ENCODE measurements at places on chromosomes 6 and 20.

DNA sequence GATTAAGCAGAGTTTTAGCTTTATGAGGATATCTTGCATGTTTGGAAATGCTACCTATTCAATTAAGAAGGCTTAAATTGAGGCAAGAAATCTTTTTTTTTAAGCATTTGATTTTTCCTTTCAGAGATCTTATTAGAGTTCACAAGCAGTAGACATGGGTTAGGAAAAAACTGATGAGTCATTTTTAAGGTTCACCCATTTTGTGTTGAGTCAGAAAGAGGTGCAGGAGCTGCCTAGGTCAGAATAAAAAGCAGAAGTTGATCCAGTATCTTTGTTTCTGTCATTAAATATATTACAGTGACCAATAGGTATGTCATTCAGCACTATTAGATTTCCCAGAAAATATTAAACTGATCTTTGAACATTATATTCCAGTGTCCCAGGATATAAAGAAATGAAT is 306.8 kb downstream of the LMBRD1 start:
- DNase-seq: no peak

DNA sequence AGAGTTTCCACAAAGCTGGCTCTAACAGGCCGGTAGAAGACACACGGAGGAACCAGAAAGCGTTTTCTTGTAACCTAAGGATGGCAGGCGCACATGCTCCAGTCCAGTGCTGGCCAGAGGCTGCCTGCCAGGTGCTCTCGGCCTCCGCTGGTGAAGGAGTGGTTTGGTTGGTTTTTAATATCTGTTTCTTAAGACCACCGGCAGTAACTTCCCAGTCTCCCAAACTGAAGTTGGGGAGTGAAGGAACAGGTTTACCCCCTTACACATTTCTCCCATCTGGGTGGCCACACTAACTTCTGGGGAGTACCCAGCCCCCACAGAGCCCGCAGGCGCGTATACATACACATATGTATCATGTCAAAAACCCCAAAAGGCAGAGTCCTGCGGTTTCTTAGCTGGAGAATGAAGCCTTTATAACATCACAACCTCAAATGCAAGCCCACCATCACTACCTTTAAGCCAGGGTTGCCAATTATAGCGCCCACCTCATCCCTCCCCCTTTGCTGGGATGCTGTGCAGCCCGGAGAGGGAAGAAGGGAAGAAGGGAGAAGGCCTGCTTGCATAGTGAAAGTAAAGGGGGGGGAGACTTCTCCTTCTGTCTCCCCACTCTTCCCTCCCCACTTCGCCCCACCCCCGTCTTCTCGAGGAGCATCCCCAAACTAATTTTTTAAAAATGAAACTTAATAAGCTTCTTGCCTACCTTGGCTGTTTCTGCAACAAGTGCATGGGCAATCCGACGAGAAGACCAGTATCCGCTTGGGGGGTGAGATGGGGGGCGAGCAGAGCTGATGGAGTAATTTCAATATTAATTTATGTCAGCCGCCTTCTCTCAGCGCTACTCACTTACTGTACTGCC is 1.0 kb downstream of the TRERF1 start:
- no peak for DNase-seq

- DNase-seq: no peak
Observed at GRCh38 chr6:90078513-90079289, 184.4 kb downstream of the GJA10 start.

- no peak for DNase-seq
Observed at GRCh38 chr6:4280031-4280430, 144.7 kb upstream of the ECI2 start.

DNA sequence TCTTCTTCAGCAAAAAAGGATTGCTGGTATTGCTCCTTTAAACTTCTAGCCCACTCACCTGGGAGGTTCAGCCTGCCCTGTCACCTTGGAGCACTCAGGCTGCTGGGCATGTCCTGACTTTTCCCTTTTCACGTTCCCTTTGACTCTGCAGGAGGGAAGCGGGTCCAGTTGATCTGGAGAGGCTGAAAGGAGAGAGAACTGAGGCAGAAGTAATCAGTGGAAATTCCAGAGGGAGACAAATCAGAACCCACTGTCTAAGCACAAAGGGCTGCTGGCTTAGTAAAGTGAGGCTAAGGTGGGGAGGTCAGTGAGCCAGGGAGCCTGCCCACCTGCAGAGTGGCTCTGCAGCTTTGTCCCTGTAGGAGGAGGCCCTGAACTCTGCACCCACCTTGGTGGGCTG is 9.7 kb upstream of the SYNDIG1 start:
- DNase-seq: no peak

DNA sequence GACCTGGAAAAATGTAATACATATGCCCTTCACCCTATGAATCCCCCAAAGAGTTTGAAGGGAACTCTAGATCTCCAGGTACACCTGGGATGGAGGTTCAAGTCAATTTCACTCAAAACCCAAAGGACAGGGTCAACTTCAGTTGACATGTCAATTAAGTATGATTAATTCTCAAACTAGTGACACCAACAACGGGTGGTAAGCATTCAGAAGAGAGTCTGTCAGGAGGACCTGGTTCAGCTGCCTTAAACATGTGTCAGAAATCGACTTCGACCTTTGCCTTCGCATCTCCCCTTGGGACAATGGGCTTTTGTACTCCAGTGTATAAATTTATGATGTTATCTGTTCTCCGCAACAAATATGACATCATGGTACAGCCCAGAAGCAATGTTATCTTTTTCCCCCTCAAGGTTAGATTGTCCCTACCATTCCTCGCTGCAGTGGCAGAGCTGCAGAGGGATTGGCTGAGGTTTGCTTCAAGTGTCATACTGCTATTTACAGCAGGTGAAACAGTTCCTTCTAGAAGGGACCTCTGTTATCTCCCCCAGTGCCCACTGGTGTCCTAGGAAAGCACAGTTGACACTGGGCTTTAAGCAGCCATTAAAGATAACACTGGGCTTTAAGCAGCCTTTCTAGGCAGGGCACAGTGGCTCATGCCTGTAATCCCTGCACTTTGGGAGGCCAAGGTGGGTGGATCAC is 94.7 kb upstream of the SNX9 start:
- DNase-seq: no peak

DNA sequence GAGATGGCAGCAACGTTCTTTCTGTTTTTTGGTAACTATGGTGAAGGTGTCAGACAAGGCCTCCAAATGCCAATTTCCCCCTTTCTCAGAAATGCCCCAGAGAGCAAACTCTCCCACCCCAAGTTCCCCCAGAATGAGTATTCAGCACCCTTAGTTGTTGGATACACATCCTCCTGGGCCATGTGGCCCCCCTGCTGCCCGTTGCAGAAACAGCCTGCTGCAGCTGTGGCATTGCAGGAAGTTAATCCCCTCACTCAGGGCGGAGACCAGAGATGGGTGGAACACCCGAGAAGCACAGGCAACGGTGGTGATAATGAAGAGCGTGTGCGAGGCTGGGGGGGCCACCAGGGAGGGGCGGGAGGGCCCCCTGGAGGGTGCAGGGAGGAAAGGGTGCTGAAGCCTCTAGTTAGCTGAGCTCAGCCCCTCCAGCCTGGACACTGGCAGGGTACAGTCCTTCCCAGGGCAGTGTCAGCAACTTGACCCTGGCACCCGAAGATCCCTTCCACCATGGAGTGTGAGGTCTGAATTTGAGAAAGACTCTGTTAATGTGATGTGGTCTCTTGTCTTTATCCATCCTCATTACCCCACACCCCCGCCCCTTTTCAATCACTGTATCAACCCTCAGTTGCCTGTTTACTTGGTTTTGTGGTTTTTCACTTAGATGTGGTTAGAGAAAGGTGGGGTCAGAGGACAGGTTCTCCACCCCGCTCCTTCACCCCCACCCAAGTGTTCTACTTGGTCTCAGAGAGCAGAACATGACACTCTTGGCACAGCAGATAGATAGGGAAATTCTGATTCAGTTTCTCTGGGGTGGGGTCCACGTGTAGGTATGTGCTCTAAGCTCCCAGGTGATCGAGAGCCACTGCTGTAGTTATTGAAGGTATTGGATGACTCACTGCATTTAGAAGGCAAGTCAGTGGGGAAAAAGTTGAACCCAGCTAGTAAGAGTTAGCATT is 208.8 kb upstream of the SUPT3H start:
- DNase-seq: peak; percentile 13

- no peak for DNase-seq
Observed at GRCh38 chr6:117380298-117380697, 45.4 kb downstream of the ROS1 start.

GRCh38 chr6:45498591-45498990 is 120.9 kb upstream of the SUPT3H start:
- no peak for DNase-seq

GRCh38 chr6:156984178-156984738 is 207.1 kb downstream of the ARID1B start:
- DNase-seq: no peak
